Activated CD4-positive, CD25-positive, alpha-beta regulatory T cell (primary cell): ENCODE measurements at places on chromosomes 11 and 22.

DNA sequence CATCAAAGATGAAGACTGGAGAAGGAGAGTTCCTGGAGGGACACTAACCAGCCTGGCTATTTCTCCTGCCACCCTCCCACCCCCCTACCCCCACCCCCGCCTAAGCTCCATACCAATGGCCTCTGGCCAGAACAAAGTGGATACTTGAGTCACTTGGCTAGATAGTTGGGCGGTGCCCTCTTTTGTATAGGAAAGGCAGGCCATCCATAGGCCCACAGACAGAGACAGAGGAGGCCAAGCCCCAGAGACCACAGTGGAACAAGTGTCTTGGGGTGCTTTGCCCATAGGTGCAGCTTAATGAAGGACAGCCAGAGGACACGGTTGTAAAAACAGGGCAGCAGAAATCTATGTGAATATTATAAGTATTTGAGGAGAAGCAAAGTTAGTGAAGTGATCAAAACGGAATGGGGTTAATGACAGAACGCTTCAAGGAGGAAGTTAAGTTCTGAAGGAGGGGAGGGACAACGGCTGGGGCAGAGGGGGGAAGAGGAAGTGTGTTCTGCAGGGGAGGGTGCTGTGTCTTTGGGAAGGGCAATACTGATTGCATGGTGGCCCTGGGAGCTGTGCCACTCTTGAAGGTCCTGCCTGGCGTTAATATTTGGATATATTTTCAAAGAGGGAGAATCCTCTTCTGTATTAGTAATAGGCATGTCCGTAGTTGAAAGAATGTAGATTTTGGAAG is 32.7 kb downstream of the FLI1 start:
- DNase-seq, result no peak

DNA sequence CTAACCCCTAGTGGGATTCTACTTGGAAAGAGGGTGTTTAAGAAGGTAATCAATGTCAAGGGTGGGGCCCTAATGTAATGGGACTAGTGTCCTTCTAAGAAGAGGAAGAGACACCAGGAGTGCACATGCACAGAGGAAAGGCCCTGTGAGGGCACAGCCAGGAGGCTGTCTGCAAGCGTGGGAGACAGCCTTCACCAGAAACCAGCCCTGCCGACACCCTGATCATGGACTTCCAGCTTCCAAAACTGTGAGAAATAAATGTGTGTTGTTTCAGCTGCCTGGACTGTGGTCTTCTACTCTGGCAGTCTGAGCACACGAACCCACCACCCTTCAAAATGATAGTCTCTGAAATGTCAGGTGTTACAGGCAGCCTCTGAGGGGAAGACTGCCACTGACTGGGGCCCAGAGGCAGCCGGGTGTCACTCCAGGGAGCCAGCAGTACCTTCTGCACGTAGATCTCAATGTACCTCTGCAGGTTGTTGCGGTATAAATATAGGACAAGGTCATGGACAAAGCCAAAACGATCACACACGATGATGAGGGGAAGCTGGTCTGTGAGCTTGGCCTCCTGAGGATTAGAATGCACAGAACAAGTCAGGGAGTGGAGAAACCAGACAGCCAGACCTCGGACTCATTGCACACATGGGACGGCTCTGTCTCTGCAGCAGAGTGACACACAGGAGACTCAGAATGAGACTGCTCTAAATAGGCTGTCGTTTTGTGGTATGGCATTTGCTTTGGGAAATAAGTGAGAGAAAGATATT is 43.9 kb upstream of the SLC25A1 start:
- DNase-seq, result no peak

DNA sequence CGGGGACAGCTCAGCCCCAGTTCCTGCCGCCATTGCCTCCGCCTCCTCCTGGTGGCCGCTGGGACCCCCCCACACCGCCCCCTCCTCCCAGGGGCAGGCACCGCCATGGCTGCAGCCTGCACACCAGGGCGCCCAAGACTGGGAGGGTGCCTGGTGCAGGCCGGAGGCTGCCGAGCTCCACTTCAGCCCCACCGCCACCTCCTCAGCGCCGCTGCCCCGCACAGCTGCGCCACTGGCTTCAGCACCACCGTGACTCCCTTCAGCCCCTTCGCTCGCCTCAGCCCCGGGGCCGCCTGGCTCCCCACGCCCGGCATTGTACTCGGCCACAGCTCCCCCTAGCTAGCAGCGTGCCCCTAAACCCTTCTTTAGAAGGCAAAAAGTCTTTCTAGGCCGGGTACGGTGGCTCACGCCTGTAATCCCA is 131.1 kb downstream of the CRYBB2 start:
- DNase-seq, result no peak

DNA sequence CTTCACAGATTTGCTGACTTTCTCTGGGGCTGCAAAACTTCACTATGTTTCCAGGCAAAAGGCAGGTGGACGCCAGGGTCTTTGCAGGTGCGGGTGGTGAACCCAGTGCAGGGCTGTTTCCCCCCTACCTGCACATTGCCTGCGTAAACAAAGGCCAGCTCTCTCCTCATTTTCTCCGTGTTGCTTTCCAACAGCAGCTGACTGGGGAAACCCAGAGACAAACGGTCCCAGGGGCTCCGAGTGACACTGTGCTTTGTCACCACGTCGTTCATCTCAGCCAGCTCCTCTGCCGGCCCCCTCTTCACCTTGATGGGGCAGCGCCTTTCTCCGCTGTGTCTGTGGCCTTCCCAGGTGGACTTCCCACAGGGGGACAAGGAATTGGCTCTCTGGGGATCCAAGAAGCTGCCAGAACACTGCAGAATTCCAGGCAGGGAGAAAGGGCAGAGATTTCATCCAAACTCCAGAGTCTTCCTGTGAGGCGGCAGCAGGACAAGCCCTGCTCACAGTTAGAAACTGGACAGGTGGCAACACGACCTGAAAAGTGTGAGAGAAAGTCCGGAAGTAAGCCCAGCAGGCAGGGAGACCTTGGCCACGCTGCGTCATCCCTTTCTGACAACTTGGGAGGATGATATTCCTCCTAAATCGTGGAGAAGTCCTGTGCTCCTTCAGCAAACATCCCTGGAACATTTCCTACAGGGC is 1493.7 kb downstream of the TBC1D22A start:
- DNase-seq, result no peak

GRCh38 chr11:2318123-2318522 is 16.3 kb downstream of the TSPAN32 start:
- no peak for DNase-seq

- no peak for DNase-seq
Observed at GRCh38 chr11:44766112-44766971, 39.6 kb downstream of the TSPAN18 start.

GRCh38 chr11:115687934-115688333 is 183.7 kb upstream of the CADM1 start:
- no peak for DNase-seq

DNA sequence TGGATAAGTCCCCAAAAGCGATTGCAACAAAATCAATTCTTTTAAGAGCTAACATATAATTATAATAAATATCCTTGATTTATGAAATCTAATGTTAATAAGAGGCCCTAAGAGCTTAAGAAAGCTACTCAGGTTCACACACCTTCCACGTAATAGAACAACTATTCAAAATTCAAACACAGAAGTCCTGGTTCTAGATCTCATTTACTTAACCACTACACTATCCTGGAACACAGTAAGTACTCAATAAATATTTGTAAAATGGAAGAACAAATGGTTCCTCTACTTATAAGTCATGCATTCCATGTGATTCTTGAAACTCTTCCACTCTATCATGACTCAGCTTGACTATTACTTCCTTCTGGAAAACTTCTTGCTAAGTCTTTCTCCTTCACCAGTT is 268.2 kb downstream of the FAM181B start:
- DNase-seq, result no peak

DNA sequence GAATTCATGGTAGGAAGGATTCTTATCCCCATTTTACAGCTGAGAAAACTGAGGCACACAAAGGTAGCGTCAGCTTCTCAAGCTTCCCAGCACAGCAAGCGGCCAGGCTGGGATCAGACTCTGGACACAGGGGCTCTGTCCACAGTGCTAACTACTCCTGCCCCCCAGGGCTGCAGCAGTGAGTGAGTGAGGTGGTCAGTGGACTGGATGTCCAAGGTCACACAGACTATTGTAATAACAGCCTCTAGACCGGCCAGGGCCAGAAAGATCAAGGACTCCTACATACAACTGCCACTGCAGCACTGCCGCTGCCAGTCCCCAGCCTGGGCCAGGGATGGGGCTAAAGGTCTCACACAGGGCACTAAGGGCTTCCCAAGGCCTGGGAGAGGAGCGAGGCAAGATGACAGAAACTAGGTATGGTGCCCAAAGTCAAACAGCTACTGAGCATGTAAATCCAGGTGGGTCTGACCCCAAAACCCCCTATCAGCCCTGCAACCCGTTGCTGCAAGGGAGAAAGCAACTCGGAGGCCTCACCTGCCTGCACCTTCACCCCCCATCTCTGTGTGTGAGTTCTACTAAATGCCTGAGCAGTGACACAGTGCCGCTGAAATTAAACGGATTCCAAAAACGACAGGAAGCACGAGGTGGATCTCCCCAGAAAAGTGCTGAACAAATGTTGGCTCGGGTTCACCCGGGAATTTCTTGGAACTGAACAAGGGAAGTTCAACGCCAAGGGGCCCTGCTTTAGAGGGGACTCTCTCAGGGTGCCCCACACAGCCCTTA is 161.8 kb upstream of the GRK3 start:
- no peak for DNase-seq

GRCh38 chr22:48683640-48684039 is 1144.0 kb downstream of the BRD1 start:
- DNase-seq, result no peak

DNA sequence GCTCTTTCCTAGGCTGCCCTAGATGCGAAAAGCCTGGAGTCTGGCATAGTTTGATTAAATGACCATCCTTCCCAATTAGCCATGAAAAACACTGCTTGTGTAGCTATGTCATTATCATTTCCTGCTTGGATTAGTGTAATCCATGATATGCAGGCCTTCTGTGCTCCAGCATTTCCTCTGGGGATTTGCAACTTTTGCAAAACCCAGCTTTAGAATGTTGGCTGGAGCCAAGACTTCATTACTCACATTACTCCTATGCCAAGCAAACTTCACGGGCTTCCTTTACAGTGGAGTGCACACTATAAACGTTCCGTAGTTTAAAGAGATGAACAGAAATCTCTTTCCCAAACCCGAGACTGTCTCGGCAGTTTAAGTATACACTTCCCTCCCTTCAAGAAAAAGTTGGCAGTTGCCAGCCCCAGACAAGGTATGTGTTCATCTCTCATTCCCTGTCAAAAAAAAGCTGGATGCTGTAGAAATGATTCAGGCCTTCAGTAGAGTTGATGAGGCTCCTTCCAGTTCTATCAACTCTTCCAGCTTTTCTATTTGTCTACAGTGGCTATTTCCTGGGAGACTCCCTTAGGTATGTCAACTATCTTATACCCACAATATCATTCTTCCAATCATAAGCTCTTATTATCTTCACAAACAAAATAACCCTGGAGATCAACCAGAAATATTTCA is 180.0 kb downstream of the MAML2 start:
- DNase-seq, result no peak

DNA sequence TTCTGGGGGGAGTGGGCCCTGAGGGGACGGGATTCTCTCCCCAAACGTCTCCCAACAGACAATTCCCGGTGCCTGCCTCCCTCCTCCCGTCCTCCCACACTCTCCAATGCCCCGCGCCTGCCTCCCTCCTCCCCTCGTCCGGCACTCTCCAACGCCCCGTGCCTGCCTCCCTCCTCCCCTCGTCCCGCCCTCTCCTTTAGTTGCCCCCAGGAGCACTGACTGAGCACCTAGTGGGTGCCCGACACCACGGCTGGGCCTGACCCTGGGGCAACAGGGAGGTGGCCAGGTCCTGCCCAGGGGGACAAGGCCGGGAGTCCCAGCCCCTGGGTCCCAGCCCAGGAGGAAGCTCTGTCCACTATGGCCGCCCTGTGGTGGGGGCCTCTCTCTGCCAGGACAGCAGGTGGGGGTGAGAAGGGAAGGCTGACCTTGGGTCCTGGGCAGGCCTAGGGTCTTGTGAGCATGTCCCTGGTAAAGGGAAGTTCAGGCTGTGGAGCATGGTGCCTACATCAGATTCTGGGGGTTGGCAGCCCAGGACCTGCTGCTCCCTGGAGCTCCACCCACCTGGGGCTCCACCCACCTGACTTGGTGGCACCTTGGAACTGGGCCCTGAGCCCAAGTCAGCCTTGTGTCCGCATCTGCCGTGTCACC is 942.3 kb downstream of the BRD1 start:
- DNase-seq, result no peak

- no peak for DNase-seq
Observed at GRCh38 chr22:46036558-46037408, 59.8 kb upstream of the WNT7B start.

- no peak for DNase-seq
Observed at GRCh38 chr11:28834877-28835276, 726.7 kb downstream of the METTL15 start.

DNA sequence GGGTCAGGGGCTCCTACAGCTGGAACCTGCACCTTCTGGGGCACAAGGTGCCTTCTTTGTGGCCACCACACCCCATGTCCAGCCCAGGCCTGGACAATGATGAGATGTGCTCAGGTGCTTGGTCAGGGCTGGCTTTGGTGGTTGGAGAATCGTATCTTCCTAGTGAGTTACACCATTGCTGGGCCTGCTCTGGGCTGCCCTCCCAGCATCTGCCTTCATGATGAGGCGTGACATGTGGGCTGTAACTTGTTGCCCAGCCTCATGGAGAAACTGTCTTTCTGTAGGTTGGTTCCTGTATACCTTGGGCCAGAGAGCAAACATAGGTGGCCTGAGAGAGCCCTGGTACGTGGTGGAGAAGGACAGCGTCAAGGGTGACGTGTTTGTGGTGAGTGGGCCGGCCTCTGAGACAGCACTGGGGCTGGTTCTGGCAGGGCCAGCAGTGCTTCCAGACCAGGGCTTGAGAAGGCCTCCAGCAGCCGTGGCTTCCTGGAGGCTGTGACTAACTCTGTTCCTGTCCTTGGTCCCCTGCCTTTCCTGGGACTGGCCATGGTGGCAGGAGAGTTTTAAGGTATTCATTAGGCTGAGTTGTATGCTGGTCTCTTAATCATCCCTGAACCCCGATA is 18.1 kb downstream of the TRMU start:
- no peak for DNase-seq

GRCh38 chr11:19628018-19628417 is 84.6 kb upstream of the NAV2 start:
- DNase-seq, result no peak

- no peak for DNase-seq
Observed at GRCh38 chr11:128685402-128686020, 8.4 kb upstream of the FLI1 start.

DNA sequence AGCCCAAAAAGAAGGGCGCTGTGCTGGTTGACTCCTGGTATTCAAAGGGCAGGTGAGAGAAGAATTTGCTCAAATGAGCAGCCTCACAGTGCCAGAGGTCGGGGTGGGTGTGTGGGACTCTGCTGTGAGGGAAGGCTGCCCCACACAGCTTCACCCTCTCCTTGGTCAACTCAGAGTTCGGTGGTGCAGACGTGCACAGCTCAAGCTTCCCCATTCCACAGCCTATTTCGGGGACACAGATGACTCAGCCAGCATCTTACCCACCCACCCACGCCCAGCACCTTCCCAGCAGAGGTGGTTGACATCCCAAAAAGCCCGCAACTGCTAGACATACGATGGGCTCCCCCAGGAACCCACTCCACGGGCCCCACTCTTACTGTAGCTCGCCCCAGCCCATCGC is 46.5 kb upstream of the CCND1 start:
- DNase-seq, result no peak

- no peak for DNase-seq
Observed at GRCh38 chr22:24355574-24355973, 71.8 kb upstream of the ADORA2A start.
